ENCODE measurements at places on chromosomes 5 and 9.

- DNase-seq: no peak
Observed at GRCh38 chr5:94702729-94703128, 84.3 kb downstream of the SLF1 start.

GRCh38 chr9:96620832-96621269, 1.2 kb upstream of the CDC14B start:
- DNase-seq: no peak

- no peak for DNase-seq
Observed at GRCh38 chr9:136644343-136644592, 18.4 kb upstream of the EGFL7 start.

GRCh38 chr9:79574136-79574535, 2.4 kb downstream of the TLE4 start:
- no peak for DNase-seq

GRCh38 chr5:160978944-160979343, 126.9 kb upstream of the ATP10B start:
- no peak for DNase-seq

DNA sequence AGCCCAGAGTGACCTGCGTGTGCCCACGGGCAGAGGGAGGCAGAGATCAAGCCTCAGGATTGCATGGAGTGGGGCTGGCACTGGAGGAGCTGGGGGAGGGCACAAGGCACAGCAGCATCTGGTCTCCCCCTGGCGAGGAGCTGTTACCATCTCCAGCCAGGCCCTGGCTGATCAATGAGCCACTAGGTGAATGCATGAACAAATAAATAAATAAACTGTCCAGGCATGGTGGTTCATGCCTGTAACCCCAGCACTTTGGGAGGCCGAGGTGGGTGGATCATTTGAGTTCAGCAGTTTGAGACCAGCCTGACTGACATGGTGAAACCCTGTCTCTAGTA, 14.3 kb upstream of the PSMB7 start:
- no peak for DNase-seq

GRCh38 chr5:144142139-144142823, 28.2 kb downstream of the YIPF5 start:
- no peak for DNase-seq

DNA sequence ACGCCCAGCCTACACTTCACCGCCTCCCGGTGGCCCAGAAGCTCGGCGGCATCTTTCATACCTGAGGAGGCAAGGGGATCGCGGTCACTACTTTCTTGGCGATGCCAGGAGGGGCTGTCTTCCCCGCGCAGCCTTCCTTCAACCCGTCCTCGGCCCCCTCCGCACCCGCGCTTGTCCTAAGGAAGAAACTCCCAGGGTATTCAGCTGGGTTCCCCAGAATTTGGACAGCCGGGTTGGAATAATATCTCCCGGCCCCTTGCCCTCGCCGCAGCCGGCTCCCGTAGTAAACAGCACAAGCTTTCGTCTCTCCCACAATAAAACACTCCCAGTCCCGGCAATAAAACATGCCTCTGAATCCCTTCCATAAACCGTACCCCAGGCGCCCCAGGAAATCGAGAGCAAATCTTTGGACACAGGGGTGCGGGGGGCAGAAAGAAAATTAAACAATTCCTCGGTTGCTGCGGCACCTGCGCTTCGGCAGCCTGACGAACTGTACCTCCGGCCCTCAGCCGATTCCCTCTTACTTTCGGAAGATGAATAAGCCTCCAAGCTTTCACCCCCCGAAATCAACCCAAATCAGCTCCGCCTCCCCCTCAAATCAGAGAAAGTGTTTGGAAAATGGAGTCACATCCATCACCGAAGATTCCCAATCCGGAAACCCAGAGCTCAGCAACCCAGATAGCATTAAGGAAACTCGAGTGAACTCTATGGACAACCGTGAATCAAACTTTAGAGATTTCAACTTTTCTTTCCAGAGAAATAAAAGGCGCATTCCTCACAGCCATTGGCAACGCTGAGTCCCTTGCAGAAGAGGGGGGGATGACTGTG, 1.1 kb downstream of the OTP start:
- DNase-seq: no peak

DNA sequence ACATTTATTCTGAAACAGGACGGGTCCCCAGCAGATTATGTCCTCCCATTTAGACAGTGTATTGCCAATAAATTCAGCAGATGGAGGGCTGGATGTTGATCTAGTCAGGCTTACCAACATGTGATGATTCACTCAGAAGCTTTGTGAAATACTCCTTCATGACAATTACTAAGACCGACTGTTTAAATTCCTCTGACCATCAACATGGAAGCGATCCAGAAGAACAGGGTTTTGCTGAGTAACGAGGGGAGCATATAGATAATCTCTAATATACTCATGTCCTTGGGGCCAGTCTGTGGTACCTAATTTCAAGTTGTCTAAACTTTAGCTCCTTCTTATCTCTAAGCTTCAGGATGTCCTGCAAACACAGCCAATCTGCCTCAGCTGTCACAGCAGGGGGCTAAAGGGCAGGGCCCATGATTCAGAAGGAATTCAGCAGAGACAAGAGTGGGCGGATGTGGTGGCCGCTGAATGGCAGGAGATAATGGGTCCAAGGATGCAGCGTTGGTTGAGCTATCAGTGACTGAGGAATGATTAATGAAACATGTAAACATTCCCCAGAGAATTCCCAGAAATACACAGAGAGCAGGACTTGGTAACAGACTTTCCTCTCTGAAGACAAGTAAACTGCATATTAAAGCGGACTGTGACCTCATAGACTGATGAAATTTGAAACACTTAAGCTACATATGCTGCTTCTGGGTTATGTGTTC, 109.4 kb downstream of the ANKRD55 start:
- DNase-seq: no peak

GRCh38 chr5:132501961-132502931, 11.7 kb upstream of the IRF1 start:
- no peak for DNase-seq

- no peak for DNase-seq
Observed at GRCh38 chr5:55102348-55102747, at the start of gene GZMA. TSS of gene GZMA (plus strand) at chr5:55102646. CDS start at chr5:55102683, 37 bp downstream.

GRCh38 chr9:91302831-91303230, 58.9 kb downstream of the AUH start:
- no peak for DNase-seq

GRCh38 chr5:22850981-22851380, 2.2 kb downstream of the CDH12 start:
- no peak for DNase-seq

DNA sequence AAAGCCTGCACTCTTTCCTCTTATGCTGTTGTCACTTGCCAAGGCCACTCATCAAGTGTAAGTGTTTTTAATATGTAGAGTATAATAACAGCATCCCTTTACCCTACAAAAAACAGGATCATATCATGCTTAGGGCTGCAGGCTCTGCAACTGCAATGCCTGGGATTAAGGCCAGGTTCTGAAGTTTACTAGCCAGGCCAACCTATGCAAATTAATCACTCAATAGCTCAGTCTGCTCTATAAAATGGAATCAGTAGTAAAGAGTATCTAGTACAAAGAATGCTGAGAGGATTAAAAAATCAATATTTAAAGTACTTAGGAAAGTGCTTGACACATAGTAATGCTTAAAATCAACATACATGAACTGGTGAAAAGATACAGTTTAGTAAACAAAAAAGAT, 253.3 kb downstream of the EDIL3 start:
- DNase-seq: no peak

- DNase-seq: no peak
Observed at GRCh38 chr9:76333388-76333787, 60.8 kb downstream of the RFK start.

DNA sequence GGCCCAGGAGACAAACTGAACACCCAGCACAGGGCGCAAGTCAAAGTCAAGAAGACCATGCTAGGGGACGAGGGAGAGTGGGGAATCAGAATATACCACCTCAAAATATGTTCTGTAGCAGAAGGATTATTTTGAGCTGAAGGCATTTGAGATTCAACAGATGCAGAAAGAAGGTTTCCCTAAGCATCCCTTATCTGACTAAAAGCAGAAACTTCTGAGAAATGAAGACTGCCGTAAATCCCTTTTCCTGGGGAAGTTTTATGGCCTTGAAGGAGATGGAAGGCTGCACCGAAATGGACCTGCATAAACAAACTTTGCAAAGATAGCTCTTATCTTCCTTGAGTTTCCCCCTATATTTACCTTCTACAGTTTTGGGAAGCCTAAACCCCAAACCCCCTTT, 72.8 kb downstream of the PTTG1 start:
- DNase-seq: no peak

DNA sequence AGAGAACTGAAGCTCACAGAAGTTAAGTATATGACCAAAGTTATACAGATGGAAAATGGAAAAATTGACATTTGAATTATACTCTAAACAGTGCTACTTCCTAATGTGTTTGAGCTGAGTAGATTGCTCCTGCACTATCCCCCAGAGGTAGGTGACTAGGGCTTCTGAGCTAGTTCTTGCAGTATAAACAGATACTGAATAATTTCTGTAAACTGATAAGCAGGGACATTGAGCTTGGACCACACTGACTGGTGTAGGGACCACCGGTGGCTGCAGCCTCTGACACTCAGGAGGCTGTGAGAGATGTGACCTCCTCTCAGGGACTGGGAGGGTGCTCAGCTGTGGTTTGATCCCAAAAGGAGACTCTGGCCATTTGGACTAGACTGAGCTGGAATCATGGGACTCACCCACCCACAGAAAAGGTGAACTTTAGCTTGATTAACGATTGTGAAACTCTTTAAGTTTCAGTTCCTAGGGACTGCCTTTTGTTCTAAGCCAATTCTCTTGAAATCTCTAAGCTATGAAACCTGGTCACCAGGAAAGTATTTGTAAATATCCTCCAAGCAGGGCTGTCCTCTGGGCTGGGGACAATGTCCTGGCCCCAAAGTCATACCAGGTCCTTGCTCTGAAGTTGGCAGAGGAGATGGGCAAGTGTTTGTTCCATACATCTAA, 291.5 kb downstream of the SEC61B start:
- no peak for DNase-seq

DNA sequence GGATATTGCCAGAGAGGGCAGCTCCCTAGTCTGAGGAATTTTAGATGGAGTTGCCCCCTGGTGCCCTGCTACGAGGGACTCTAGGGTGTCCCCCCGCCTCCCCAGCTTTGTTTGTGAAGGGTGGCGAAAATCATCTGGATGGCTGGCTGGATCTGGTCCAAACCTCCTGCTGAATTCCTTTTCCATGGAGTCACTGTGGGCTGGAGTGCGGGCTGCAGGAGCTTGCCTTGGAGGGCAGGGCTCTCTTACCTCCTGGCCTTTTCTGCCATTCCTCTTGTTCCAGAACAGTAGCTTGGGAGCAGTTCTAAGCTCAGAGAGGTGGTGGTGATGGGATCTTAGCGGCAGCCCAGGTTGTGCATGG, 2.1 kb downstream of the SYNPO start:
- no peak for DNase-seq

- DNase-seq: no peak
Observed at GRCh38 chr5:144484124-144484897, 313.6 kb downstream of the KCTD16 start.

DNA sequence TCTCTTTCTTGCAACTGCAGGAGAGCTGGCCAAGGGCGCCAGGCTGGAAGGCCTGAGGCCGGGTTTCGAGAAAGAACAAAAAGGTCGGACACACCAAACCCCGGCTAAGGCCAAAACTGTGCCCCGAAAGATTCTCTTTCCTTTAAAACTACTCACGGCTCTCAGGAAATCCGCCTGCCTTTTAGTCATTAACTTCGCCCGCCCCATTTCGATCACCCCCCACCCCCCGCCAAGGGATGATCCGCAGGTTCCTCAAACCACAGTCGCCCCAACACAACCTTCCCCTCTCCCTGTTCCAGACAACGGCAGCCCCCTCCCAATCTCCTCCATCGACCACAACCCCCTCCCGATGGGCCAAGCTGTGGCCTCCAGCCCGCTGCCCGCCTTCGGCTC, 536 bp downstream of the FEM1C start:
- DNase-seq: peak; percentile 44

- no peak for DNase-seq
Observed at GRCh38 chr5:178116143-178116885, 3.0 kb downstream of the N4BP3 start.

GRCh38 chr5:135160036-135160675, 126.1 kb upstream of the PITX1 start:
- no peak for DNase-seq

- no peak for DNase-seq
Observed at GRCh38 chr9:77807846-77808750, 160.0 kb upstream of the GNA14 start.

DNA sequence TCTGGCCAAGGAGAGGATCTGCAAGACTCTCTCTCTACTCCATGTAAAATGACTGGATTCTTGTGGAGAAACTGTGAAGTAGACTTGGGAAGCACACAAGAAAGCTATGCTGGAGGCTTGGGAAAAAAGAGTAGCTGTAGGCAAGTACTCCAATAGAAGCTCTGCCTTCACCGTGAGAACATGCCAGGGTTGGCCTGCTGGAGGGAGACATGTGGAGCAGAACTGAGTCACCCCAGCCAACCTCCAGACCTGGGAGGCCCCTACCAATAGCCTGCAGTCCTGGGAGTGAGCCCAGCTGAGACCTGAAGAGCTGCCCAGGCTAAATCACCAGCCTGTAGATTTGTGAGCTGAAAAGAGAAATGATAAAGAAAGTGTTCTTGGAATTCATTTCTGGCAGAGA, 66.6 kb downstream of the DEPDC1B start:
- no peak for DNase-seq

DNA sequence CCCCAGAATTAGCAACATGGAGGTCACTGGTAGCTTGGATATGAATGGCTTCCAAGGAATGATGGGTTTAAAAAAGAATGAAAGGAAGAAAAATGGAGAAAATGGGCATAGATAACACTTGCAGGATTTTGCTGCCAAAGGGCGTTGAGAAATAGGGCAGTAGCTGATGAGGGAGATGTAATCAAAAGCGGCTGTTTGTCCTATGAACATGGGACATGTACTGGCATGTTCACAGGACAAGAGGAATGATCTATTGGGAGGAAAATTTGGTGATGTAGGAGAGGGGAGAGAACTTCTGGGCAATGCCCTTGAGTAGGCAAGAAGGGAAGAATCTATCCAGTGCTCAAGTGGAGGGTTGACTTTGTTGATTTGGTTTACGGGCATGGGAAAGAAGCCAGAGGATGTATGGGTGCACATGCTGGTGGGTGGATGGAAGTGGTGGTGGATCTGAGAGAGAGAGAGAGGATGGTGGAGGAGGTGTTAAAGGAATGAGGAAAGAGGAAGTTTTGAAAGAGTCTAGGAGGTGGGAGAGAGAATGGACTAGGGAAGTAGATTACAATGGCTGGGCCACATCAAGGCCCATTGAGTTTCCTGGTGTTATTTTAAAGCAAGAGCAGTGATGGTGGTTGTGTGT, 115.1 kb upstream of the MVB12B start:
- DNase-seq: no peak

DNA sequence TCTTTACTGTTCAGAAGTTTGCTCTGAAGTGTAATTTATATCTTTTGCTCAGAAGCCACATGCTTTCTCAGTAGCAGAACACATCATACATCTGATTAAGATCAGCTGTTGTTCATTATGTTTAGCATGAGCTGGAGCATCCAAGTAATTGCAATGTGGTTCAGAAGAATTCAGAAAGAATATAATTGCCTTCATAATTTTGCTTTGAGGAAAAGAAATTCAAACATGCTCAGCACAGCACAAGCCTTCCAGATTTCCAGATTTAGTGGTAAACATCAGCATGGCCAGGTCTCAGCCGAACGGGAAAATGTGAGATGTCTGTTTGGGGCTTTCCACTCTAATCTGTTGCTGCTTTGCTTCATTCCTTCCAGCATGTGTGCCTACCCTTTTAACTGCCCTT, 65.9 kb downstream of the ITGA1 start:
- DNase-seq: no peak

Data from stimulated activated CD4-positive, alpha-beta T cell treated with anti-CD3 and anti-CD28 coated beads, TNF-alpha, amount 100 ng/mL, for 4 hours (primary cell).